GM18507 (cell line): ENCODE measurements at places on chromosomes 6 and 20.

DNA sequence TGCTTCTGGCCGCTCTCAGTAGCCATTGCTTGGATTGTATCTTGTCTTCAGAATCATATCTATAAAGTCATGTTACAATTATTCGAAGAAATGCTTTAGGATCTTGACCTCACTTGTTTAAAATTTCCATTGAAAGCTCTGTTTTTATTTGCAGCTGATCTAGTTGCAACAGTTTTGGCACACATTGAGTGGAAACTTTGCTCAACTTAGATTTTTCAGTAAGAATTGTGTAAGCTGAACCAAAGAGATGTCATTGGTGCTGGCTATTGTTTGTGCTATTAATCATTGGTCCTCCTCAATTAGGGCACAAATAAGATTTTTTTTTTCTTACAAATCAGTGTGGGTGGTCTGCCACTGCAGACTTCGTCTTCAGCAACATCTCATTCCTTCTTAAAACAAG lies 649.2 kb downstream of the MMUT start:
- no peak for DNase-seq

GRCh38 chr20:47360297-47361056 lies 4.0 kb upstream of the ZMYND8 start:
- DNase-seq, result no peak

GRCh38 chr6:126650931-126651330 lies 311.0 kb downstream of the CENPW start:
- DNase-seq, result no peak

- DNase-seq, result no peak
Observed at GRCh38 chr6:33856031-33856590, 52.3 kb upstream of the MLN start.

DNA sequence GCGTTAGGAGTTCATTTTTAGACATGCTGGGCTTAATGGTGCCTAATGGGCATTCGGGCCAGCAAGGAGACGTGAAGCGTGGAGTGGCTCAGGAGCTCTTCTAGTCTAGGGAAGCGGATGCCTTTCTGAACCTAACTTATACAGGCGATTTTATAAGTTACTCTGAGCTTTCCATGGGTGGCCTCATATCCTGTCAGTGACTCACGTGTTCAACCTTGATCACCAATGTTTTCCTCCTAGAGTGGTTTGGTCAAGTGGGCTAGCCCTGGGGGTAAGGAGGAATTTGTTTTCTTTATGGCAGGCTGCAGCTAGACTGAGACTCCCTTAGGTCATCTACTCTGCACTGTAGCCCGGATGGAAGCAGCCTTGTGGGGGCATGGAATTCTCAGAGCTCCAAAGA lies 52.1 kb downstream of the PLAGL1 start:
- no peak for DNase-seq
